ENCODE measurements at places on chromosomes 7 and 10. TPM values are rescaled to one million over a fixed set of nuclear protein-coding genes. Genes with fewer than 3 reads are reported as not detected.
A peak's percentile ranks its signal among the peaks of the same experiment; 100 is the strongest.

- no peak for DNase-seq
Measured at GRCh38 chr10:14905890-14906289, 27.2 kb downstream of the SUV39H2 start.

DNA sequence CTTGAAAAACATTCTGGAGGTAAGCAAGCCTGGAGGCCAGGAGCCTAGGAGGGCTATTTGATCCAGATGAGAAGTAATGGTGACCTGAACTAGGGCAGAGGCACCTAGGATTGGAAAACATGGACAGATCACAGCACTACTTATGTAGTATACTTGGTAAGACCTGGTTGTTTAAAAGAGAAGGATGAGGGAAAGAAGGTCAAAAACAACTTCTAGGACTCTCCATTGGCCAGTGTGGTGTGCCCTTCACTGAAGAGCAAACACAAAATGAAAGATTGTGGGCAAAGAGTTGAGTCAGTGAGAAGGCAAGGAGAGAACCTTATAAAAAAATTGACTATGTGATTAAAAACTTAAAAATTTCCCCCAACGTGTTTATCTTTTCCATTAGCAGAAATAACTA, 14.3 kb downstream of the ANKRD1 start:
- DNase-seq, result no peak

DNA sequence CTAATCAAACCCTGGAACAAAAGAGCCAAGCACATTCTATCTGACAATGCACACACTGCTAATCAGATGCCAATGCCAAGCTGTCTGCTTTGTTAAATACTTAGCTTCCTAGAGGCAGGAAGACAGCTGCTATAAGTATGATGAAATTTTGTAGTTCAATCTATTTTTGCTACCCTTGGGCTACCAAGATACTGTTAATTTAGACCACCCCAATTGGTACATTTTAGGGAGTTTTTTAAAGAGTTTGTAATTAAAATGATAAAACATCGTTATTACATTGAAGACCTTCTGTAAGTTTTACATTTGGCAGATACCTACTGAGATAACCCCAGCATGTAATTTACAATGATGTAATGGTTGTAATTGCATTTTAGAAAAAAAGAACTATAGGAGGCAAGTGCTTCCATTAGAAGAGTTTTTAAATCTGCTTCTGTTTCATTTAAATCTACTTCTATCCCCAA, 268.5 kb downstream of the ADK start:
- no peak for DNase-seq

GRCh38 chr10:101485207-101485606, 102.8 kb downstream of the POLL start:
- no peak for DNase-seq

- DNase-seq, result no peak
Measured at GRCh38 chr10:30749385-30749784, 119.8 kb upstream of the LYZL2 start.

DNA sequence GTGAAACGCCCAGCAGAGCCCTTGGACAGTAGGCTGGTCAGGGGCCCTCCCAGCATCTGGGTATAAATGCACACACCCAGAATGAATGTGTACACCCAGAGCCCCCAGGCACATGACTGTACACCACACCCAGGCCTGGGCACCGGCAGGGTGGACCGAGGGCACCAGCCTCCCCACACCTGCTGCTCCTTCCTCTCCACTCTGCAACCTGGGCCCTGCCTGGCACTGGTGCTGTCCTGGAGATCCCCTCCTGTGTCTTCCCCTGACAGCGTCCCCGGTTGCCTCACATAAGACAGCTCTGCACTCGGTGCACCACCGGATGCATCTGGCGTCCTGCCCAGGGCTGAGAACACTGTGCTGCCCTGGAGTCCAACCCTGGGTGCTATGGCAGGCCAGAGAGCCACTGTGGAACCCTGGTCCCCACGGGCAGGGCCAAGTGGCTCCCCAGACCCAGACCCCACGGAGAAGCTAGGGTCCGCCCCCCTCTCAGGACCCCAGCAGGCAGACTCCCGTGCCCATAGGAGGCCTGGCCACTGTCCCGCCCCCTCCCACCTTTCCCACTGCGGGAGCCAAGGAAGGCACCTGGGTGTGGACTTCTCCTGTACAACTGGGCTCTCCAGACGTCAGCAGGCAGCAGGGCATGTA, 6.6 kb downstream of the RASGEF1A start:
- no peak for DNase-seq

DNA sequence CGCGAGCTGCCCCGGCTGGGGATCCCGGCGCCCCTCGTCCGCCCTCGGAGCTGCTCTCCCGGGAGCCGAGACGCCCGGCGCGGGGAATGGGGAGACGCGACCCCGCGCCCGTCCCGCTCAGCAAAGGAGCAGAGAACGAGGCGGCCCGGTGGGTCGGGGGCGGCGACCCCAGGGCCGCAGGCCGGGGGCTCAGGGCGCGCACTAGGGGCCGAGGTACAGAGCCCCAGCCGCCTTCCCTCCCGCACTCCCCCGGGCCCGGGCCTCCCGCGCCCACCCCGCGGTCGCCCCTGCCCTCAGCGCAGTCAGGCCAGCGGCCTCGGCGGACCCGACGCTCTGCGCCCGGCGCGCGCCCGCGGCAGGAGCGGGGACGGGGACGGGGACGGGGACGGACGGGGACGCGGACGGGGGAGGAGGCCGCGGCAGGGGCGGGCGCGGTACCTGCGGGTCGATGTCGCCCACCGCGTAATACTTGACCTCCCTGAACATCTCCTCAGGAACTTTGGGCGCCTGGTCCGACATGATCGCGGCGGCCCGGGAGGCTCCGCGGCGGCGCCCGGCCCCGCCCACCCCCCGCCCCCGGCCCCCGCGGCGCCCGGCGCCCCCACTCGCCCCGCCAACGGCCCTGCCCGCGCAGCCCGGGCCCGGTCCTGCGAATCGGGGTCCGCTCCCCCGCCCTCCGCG, 373 bp downstream of the PAXIP1 start:
- peak; percentile 30 for DNase-seq

GRCh38 chr7:141013345-141013715, 1.4 kb downstream of the MRPS33 start:
- no peak for DNase-seq

DNA sequence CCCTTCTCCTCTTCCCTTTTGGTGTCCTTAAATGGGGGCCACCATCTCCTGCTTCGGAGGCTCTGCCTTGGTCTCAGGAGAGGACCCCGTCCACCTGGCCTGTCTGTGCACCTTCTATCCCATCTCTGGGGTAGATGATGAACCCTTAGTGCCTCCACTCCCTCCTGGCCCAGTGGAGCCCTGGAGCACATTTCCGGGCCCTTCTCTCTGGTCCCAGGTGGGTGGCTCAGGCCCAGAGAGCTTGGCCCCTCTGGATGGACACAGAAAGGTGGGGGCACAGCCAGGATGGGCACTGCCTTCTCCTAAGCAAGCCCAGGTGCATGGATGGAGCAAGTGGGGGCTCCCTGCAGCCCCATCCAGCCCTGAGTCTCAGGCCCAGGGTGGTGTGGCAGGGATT, 121.4 kb upstream of the RET start:
- no peak for DNase-seq

DNA sequence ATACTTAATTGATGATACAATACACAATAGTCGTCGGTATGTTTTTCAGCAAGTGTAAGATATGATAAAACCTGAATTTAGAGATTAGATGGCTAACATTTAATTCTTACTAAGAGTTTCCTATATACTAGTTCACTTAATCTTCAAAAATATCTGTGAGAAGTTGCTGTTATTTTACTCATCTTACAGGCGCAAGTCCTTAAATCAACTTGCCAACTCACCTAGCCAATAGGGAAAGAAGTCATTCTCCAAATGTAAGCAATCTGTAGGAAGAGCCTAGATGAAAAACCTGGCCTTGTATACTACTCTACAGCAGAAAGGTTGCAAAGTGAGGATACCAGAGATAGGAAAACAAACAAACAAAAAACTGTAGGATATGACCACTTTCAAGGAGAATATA, 10.6 kb downstream of the CD36 start:
- DNase-seq, result no peak

DNA sequence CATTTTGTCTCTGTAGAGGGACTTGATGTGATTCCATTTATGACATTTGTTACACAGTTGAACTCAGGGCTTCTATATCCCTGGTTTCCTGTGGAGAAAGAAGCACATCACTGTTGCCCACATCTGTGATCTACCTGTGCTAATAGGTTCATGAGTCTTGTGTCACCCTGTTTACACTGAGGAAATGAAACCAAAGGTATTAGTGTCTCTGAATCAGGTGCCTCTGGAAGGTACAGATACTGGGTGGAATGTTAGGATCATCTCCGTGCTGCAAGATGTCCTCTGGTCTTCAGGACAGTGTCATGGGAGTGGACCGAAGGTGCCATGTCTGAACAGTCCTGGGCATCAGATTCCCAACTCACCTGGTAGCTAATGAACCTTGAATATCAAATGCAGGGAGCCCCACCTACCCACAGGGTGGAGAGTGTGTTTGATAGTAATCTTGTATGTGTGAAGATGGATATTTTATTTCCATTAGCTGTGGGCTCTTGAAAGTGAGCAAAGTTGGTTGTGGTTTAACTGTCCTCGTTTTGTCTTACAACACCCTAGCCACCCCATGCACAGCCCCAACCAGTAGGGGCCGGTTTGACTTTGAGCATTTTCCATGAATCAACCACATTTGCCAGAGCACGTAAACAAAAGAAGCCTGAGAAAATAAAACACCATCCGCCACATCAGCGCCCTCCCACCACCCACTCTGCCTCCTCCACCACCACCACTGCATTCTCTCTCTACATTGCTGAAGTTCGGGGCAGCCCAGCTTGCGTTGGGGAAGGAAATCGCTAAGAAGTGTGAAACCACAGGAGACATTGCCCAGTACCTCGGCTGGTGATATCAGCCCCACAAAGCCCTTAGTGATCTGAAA, 40.7 kb downstream of the TARP start:
- peak; percentile 52 for DNase-seq

DNA sequence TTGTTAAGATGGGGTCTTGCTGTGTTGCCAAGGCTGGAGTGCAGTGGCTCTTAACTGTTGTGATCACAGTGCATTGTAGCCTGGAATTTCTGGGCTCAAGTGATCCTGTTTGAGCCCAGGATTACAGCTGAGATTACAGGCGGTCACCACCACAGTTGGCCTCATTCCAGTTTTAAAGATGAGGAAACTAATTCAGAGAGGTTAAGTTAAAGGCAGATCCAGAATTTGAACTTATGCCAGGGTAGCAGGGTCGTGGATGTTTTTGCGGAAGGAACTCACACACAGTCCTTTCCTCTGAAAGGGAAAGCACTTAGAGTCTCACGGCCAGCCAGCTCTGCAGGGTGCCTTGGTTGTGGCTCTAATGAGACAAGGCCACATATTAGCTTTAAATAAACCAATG, 84.7 kb downstream of the MMRN2 start:
- no peak for DNase-seq

DNA sequence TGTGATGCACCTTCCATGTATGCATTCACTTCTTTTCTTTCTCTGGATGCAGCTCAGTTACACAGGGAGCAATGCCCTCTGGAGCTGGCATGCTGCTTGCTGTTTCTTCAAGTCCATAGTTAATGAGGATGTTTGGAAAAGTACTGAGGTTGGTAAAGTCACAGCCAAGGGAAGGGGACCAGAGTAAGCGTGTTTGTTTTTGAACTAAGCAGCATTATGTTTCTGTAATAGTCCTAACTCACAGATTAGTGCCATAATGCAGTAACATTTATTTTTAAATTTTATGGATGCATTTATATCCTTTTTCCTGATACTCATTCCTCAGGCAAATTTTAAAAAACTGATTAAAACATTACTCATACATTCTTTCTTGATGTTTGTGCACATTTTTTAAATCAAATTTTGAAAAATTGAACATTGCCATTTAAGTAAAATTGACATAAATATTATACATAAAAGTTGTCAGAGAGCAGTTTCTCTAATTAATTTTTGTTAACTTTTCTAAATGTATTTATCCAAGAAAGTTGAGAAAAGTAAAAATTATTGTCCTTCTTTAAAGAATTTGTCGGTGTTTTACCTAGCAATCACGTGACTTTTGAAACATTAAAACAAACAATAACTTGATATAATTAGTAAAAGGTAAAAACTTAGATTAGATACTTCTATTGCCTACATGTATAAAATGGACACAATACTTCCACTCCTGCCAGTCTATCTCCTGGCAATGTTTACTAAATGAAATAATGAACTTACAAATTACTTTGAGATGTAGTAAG, 659.6 kb upstream of the ANKRD30A start:
- DNase-seq, result no peak

DNA sequence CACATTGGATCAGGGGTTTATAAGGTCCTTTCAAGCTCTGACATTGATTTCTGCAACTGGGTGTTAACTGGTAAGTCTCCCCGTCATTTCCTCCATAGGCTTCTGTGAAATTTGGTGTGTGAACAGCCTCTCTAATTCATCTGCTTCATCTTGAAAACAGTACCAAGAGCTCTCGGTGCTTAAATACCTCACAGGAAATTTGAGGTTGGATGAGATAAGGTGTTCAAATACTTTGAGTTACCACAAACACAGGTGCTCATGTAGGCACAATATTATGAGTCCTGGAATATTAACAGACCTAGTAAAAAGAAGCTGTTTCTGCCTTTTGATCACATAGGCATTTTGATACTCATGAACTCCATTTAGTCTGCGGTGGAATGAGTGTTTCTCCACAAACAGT, 85.2 kb downstream of the RTKN2 start:
- DNase-seq, result no peak

- DNase-seq, result no peak
Measured at GRCh38 chr10:72729528-72729927, 37.6 kb downstream of the MCU start.

- no peak for DNase-seq
Measured at GRCh38 chr10:54065106-54065505, 735.9 kb downstream of the PCDH15 start.

- no peak for DNase-seq
Measured at GRCh38 chr7:81501220-81501619, 268.6 kb downstream of the HGF start.

DNA sequence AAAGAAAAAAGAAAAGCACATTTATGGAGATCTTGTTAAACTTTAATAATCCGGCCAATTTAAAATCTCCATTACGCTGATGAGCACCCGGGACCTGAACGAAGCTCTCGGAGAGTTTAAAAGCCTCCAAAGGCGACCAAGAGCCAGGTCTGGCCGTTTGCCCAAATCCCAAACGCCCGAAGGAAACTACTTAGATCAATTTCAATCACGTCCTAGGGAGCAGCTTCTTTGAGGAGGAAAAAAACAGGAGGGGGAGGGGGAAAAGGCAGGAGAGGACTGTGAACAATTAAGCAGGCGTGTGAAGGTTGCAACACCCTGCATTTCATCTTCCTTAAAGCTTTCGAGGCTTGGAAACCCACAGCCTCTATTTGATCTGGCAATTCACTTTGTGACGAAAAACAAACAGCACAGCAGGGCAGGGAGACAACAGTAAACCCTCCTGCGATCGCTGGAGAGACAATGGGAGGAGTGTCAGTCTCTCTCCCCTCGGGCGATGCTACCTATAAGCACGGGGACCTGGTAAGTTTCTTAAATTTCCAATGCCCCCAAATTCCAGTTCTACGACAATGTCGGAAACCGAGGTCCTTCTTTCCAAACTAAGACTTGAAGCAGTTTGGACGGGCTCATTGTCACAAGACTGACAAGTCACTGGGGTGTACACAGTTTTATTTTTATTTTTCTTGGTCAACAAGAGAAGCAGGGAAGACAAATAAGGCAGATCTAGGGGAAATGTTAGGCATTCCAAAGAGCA, 1.2 kb downstream of the KLF6 start:
- DNase-seq, result no peak

ABLIM1 gene
- 112 TPM for total RNA-seq

FGFR2 gene
- 18.4 TPM for total RNA-seq

COA1 gene
- total RNA-seq, result 59.7 TPM

NOBOX gene
- total RNA-seq, result not detected

C7orf57 gene
- not detected for total RNA-seq

ADGRA1 gene
- total RNA-seq, result not detected

VWA2 gene
- 5.0 TPM for total RNA-seq

PCGF5 gene
- 46.3 TPM for total RNA-seq

Data from Peyer's patch (tissue), 4 donors.